KG1 (cell line): ENCODE measurements at places on chromosomes 1 and 21.

GRCh38 chr1:217354895-217355294 is 276.0 kb downstream of the GPATCH2 start:
- DNase-seq, result no peak

DNA sequence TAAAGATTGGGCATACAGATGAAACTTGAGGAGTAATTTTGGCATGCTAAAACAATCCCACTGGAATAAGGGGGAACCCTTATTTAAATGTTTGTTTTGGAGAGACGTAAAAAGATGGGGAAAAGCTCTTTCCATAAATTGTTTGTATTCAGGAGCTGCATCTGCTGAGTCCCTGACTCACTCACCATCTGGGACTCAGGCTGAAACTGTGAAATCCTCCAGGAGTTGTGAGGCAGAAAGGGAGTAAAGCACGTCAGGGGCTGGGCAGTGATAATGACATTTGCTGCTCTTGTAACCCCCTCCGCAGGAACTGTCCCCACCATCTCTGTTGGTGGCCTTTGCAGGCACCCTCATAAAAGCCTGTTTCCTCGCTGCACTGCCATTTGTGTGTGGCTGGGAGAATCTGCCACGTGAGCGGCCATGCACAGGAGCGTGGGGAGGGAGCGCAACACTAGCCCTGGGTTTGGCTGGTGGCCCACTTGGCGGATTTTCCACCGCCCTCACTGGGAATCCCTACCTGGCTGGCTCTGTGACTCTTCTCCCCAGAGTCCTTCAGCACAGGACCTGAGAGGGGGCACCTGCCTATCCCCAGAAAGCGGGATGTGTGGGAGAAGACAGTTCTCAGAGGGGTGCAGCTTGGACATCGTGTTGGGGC is 45.3 kb downstream of the ZSCAN20 start:
- no peak for DNase-seq

DNA sequence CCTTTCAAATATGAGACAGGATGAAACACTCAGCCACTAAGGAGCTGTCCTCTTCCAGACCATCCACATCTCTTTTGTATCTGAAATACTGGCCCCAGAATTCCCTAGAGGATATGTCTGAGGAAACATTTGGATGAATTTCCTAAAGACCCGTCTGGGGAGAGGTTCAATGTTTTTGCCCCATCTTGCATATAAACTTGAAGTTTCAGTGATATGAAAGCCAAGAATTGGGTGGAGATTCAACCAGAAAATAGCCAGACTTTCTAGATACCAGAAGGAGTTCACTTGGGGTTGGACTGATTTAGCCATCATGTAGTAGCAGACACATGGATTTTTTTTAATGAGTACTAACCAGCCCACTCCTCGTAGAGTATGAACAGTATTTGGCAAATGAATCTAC is 182.0 kb downstream of the PLPP3 start:
- no peak for DNase-seq

- no peak for DNase-seq
Measured at GRCh38 chr1:110425612-110426152, 18.2 kb upstream of the LAMTOR5 start.

DNA sequence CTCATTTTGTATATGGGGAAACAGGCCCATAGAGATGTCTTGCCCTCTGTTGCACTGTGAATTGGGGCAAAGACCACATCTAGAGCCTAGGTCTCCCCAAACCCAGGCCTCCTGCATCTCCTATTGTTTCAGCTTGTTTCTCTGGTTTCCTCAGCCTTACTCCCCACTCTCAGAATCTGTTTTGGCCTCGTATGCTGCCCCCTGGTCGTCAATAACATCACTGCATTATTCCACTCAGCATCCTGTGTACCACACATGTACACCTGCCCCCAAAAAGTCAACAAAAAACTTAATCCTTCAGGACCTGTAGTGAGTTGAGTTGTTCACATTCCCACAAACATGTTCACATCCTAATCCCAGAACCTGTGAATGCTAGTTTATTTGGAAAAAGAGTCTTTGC is 184.8 kb downstream of the BRINP2 start:
- no peak for DNase-seq

DNA sequence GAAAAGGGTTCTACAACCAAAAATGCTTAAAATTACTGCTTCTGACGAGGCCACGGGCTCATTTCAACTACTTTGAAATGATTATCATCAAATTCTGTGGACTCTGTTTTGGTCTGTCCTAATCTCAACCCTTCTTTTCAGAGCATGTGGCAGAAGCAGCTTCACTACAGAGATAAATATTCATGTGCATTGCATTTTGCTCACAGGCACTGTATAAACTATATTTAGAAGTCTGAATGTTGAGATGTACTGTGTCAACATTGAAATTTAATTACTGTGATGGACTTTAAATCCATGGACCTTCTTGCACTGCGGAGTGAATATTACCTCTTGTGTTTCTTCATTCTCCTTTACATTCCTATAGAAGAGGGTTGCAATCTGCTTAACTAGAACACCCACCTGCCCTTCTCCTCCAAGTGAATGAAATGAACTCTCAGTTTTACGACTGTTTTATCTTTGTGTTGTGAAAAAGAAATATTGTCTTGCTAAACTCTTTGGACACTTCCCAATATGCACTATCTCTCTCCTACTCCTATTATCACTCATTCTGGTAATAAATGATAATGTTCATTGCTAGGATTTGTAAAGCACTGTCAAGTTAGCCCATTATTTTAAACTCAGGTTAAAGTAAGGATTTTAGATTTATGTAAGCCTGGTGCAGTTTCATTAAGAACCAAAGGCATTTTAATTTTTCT is 281.2 kb upstream of the ST6GALNAC5 start:
- no peak for DNase-seq

DNA sequence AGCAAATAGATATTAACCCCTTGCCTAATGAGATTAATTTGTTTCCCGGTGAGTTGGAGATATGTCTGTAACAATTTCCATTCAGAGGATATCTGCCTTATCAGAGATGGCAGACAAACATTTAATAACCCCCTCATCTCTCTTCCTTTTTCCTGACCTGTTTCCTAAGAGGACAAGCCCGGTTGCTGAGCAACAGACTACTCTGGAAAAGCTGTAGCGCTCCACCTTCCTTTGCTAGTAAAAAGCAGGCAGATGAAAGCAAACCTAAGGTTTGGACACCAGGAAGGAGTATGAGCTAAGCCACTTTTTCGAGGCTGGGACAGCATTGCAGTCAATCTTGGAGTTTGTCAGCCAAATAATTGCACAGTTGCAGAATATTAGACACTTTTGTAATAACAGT is 82.4 kb downstream of the RGS21 start:
- no peak for DNase-seq

DNA sequence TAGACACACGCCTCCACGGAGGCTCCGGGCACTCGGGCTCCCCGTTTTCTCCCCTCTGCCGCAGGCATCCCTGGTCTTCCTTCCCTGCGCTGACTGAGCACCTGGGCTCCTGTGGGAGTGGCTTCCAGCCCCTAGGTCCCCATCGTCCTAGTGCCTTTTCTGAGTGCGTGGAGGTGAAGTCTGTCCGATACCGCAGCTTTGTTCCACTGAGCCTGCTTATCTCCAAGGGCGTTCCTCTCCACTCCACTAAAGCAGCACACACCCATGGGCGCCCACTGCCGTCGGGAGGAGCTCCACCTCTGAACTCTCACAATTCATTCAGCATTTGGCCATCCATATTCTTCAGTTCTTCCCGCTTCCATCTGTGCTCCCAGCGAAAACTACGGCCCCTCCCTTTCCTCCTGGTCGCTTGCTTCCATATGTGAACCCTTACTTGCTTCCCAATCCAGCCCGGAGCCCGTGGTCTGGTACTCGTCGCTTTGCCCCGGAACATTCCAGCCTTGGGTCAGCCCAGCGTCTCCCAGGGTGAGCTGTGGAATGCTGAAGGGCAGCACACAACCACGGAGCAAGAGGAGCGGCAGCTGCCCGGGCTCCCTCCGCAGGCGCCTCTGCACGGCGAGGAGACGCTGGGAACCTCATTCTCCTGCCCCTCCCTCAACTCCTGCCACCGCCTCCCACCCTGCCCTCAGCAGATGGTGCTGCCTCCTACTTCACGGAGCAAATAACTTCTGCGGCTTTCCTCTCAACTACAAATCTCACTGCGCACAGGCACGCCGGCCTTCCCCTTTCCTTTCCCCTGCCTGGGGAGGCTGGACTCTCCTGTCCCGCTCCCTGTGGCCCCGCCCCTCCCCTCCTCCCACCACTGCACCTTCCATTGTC is 27.5 kb downstream of the ATP8B2 start:
- peak; percentile 35 for DNase-seq

- DNase-seq, result no peak
Measured at GRCh38 chr1:33653226-33653625, 180.8 kb downstream of the ZSCAN20 start.

GRCh38 chr1:28248273-28249012 is 10.9 kb upstream of the SESN2 start:
- peak; percentile 81 for DNase-seq

DNA sequence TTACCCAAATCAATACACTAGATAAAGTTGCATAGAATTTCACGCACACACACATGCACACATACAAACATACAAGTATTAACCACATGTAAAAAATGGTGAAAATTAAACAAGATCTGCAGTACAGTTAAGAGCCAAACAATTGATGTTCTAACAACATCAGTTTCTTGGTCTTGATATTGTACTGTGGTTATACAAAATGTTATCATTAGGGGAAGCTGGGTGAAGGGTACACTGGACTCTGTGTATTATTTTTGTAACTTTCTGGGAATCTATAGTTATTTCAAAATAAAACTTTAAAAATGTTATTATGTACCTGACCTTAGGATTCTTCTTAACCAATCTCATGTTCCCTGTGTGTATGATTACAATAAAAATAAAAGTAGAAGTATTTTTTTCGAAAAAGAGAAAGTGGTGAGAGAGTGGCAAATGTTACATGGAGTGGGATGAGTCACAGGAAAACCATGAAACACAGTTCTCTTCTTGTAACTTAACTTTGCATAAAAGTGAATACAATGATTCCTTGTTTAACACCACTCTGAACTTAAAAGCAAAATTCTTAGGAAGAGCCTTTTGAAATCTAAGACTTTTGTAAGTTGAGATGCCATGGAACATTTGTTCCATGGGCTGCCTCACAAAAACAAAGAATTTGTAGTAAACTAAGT is 101.6 kb upstream of the RUNX1 start:
- DNase-seq, result no peak

- DNase-seq, result no peak
Measured at GRCh38 chr1:223831755-223832636, 13.8 kb downstream of the TP53BP2 start.

- DNase-seq, result no peak
Measured at GRCh38 chr1:234776876-234777855, 167.2 kb upstream of the IRF2BP2 start.

DNA sequence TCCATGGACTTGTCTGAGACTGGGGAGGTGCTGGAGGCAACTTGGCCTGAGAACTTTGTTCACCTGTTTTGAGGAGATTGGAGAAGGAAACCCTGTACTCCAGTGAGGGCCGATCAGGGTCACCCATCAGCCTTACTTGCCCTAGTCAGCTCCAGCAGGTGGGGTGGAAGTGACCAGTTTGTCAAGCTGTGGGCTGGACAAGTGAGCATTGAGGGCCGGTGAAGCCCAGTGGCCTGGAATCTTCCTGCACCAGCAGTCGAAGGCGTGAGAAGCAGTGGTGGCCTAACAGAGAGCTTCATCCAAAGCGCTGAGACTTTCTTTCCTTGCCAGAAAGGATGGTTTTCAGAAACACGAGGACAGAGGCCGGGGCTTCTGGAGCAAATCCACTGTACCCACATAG is 9.6 kb downstream of the SLC37A1 start:
- no peak for DNase-seq

DNA sequence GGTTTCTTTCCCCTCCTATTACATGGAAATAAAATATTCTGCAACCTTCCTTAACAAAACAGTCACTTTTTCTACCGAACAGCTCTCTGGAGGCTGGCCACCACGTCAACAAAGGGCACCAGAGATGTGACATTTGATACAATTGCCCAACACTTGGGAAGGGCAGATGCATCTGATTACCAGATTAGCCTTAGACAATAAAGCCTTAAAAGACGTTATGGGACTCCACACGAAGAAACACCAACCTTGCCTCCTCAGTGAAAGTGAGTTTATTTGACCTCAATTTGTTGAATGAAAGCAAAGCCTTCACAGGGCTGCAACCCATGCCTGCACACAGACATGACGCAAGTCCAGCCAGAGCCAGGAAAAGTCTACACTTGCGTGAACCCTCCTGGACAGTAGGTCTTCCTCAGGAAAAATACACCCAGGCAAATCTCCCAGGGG is 136.1 kb downstream of the TGFBR3 start:
- no peak for DNase-seq

GRCh38 chr1:113930499-113931161 is 1.5 kb downstream of the HIPK1 start:
- no peak for DNase-seq

GRCh38 chr1:39106801-39107327 is 80.7 kb downstream of the NDUFS5 start:
- no peak for DNase-seq

GRCh38 chr1:1262071-1262470 is 11.6 kb downstream of the UBE2J2 start:
- DNase-seq, result no peak

GRCh38 chr1:23908453-23909341 is 4.5 kb downstream of the CNR2 start:
- DNase-seq, result peak; percentile 56

DNA sequence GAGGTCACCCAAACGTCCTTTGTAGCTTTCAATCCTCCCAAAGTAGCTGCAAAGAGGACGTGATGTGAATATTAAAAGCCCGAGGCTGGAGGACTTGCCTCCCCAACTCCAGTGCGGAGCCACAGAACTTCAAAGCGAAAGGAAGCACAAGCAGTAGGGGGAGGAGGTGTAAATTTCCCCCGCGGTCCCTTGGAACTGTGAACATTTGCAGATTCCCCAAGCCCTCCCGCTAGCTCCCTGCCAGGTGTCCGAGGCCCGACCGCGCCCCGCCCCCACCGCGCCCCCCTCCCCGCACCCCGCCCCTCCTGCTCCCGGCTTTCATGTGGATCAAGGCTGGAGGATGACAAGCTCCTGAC is 41.5 kb upstream of the HAO2 start:
- DNase-seq, result no peak

- DNase-seq, result no peak
Measured at GRCh38 chr1:226719596-226720387, 19.3 kb downstream of the ITPKB start.

GRCh38 chr1:209527993-209528717 is 55.4 kb upstream of the CAMK1G start:
- DNase-seq, result no peak

DNA sequence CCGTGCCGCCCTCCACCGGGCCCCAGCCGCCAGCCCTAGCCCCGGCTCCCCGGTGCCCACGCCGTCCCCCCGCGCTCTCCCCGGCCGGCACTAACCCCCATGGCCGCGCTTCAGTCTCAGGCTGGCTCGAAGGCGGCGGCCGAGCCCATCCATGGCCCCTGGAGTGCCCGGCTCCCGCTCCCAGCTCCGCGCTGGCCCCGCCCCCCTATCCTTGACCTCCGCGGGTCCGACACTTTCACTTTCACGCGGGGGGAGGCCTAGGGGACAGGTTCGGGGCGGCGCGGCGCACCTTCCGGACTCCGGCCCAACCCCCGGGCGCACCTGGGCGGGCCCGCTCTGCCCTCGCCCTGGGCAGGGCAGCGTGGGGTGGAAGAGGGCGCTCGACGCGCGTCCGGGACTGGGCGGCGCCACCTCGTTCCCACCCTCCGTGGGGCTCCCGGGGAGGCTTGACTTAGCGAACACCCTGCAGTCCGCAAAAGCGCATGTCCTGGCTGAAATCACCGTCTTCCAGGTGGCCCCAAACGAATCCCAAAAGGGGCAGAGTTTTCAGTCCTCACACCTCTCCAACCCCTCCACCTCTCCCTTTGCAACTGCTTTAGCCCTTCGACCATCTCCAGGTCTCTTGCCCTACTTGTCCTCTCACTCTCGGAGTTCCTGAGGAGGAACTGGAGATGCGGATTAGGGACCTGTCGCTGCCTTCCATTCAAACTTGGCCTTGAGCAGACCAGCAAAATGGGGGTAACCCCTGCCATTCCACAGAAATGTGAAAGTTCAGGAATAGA is 3.9 kb upstream of the DENND2D start:
- DNase-seq, result no peak
